ENCODE measurements at places on chromosomes 2 and 18.

DNA sequence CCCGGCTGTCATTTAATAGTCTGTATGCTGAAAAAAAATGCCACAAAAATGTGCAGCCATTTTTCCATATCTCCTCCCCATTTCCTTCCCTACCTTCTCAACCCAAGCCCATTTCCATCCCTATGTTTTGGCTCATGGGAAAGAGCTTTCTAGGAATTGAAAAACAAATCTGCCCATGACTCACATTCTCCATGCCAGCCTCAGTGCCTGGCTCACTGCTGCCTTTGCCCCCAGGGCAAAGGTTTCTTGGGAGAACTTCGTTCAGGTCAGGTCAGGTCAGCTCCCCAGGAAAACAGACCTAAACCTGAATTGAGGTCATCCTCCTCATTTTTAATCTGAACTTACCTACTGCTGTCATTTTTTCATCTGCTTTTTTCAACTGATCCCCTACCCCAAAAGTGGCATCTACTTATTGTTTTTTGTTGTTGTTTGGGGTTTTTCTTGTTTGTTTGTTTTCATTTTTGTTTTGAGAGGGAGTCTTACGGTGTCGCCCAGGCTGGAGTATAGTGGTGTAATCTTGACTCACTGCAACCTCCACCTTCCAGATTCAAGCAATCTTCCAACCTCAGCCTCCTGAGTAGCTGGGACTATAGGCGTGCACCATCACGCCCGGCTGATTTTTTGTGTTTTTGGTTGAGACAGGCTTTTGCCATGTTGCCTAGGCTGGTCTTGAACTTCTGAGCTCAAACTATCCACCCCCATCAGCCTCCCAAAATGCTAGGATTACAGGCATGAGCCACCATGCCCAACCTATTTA, 66.7 kb downstream of the FECH start:
- no peak for DNase-seq

- no peak for DNase-seq
These were observed 25.2 kb upstream of the FAM110C start for GRCh38 chr2:71309-72035.

- no peak for DNase-seq
These were observed 471.3 kb downstream of the ZEB2 start for GRCh38 chr2:144048631-144049060.

DNA sequence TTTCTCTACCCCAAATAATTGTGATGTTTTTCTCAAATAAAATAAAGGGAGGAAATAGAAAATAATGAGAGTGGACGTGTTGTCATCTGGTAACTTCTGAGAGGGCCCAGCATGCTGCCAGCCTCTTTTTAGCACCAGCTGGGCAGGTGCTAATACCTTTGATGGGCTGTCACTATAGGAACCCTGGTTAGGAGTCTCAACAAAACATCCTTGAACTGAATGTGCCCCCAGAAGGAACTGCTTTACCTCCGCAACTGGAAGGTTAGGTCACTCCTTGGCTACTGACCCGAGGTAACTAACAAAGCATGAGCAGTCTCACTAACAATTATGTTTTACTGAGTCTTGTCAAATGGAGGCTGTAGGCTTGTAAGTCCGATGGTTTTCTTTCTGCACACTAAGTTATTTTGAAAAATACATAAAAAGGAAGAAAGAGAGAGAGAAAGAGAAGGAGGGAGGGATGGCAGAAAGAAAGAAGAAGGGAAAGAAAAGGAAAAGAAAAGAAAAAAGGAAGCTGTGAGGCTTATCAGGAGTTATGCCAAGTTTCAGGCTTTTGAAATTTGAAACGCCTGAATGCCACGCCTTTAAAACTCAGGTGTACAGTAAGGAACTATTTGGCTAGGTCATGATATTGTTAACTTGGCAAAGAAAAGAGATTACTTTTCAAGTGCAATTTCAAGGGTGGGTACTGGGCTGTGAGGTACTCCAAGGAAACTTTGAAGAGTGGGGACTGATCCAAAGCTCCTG, 91.0 kb downstream of the TGIF1 start:
- DNase-seq = no peak

Measured in fibroblast of pulmonary artery (primary cell).